Common myeloid progenitor, CD34-positive (primary cell): ENCODE measurements at places on chromosomes 2 and 18.

DNA sequence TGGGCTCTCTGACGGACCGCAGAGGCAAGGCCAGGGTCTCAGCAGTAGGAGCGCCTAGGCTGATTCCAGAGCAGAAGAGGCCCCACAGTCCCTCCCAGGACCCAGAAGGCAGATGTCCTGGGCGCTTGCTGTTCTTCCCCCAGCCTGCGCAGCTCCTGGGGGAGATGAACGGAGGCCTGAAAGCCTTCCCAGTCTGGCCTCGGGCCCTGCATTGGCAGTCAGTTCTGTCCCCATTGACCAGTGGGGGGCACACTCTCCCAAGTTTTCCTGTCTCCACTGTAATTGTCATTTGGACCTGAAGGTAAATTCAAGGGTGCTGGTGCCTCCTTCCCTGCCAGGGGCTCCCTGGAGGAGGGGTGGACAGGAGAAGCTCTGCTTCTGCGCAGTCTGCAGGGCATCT, 345.7 kb downstream of the CYP26B1 start:
- H3K4me1 ChIP-seq = no peaks in the 10 kb centered on the region
- no peak overlapping the region for H3K27ac ChIP-seq
- DNase-seq = no peak
- H3K36me3 ChIP-seq = no peaks in the 10 kb centered on the region

DNA sequence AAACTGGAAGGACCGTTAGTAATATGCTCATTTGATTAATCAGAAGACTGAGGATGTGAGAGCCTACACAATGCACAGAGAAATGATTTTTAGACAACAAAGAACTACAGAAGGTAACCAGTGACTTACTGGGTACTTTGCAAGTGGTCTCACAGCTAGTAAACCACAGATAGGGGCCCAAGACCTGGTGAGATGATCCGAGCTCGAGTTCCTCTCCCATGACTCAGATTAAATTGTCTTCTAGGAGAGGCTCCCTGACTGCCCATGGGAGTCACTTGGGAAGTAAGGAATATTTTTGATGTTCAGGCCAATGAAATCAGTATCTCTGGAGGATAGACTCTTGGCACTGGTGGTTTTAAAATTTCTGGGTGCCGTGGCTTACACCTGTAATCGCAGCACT, 220.2 kb downstream of the CLIP4 start:
- DNase-seq = no peak
- no peaks in the 10 kb centered on the region for H3K4me1 ChIP-seq
- H3K27me3 ChIP-seq = no peaks in the 10 kb centered on the region
- H3K4me3 ChIP-seq = no peak overlapping the region

- H3K27me3 ChIP-seq = no peaks in the 10 kb centered on the region
- DNase-seq = no peak
- H3K4me1 ChIP-seq = peaks cover 54% of the 10 kb centered on the region
- H3K27ac ChIP-seq = no peak overlapping the region
These were observed 41.6 kb upstream of the MGAT4A start for GRCh38 chr2:98772536-98772935.

- H3K27ac ChIP-seq = peak overlapping the region; percentile 89
- H3K4me3 ChIP-seq = peak overlapping the region; percentile 94
- no peaks in the 10 kb centered on the region for H3K27me3 ChIP-seq
- H3K36me3 ChIP-seq = peaks cover 20% of the 10 kb centered on the region
- H3K4me1 ChIP-seq = peaks cover 80% of the 10 kb centered on the region
These were observed 1.4 kb upstream of the SLC20A1 start for GRCh38 chr2:112644155-112644932.

GRCh38 chr18:3449512-3450011, 410 bp upstream of the TGIF1 start:
- no peak for DNase-seq
- no peaks in the 10 kb centered on the region for H3K36me3 ChIP-seq
- H3K4me1 ChIP-seq = peaks cover 71% of the 10 kb centered on the region
- peak overlapping the region; percentile 95 for H3K4me3 ChIP-seq
- H3K27me3 ChIP-seq = no peaks in the 10 kb centered on the region

GRCh38 chr2:64695721-64696261, 42.1 kb upstream of the SERTAD2 start:
- peak; percentile 79 for DNase-seq
- no peaks in the 10 kb centered on the region for H3K36me3 ChIP-seq
- peaks cover 18% of the 10 kb centered on the region for H3K4me1 ChIP-seq
- no peaks in the 10 kb centered on the region for H3K27me3 ChIP-seq
- H3K4me3 ChIP-seq = no peak overlapping the region
- H3K27ac ChIP-seq = peak overlapping the region; percentile 57

DNA sequence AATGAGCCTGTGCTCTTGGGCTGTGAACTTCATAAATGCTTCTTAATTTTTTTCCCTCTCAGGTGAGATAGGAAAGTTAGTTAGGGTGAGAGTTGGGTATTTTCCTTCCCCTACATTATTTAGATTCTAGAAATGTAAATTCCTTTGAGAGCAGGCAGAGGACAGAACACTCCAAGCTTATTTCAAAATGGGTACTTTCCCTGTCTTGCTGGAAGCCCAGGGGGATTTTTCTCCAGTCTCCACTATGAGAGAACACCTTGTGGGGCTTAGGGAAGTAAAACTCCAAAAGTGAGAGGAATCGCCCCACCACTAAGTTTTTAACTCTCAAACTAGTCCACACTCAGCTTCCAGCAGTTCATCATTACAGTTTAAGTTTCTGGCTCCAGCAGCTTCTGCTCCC, 253.2 kb upstream of the CTAGE1 start:
- no peak for DNase-seq
- no peaks in the 10 kb centered on the region for H3K4me1 ChIP-seq
- H3K36me3 ChIP-seq = no peaks in the 10 kb centered on the region
- peaks cover 2% of the 10 kb centered on the region for H3K27me3 ChIP-seq

- DNase-seq = no peak
- H3K27ac ChIP-seq = no peak overlapping the region
- H3K27me3 ChIP-seq = no peaks in the 10 kb centered on the region
- H3K4me1 ChIP-seq = peaks cover 3% of the 10 kb centered on the region
- no peak overlapping the region for H3K4me3 ChIP-seq
These were observed 58.5 kb downstream of the CLHC1 start for GRCh38 chr2:55173438-55174054.

GRCh38 chr2:71683070-71683469, 229.7 kb downstream of the DYSF start:
- no peaks in the 10 kb centered on the region for H3K36me3 ChIP-seq
- H3K27ac ChIP-seq = no peak overlapping the region
- H3K4me3 ChIP-seq = no peak overlapping the region
- H3K4me1 ChIP-seq = no peaks in the 10 kb centered on the region
- no peak for DNase-seq

DNA sequence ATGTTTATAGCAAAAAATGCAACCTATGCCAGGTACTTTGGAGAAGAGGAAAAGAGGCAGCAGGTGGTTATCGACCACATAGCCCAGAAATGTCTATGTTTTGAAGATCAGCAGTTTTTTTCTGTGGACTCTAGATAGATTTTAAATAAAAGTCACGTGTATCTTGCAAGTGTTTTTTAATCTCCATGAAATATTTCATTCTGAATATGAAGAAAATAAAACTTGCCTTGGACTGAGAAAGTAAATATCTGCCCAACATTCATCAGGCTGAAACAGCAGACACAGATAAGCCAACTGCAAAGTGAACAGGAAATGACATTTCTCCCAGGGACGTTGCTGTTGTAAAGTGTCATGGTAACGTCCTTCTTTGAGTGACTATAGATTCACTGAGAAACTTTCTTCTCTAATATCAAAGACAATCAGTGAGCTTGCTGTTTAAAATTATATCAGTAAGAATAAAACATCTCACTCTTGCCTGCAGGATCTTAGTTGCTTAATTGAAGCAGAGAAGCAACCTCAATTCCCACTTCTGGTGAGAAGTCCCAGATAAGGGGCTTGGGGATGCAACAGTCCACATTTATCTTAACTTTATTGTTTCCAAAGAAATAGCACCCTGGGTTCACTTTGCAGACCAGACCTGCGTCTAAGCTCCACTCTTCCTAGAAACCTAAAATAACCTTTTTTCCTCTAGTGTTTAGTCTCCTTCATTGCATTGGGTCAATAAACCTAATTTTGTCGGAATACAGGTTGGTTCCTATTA, 6.3 kb downstream of the MYOM1 start:
- H3K27ac ChIP-seq = peak overlapping the region; percentile 93
- no peaks in the 10 kb centered on the region for H3K27me3 ChIP-seq
- peak; percentile 78 for DNase-seq
- no peak overlapping the region for H3K4me3 ChIP-seq
